ENCODE measurements at places on chromosomes 3 and 15.

- DNase-seq: no peak
Measured at GRCh38 chr3:130702985-130703384, 43.6 kb downstream of the PIK3R4 start.

- no peak for DNase-seq
Measured at GRCh38 chr15:66885281-66885915, 180.0 kb upstream of the SMAD3 start.

DNA sequence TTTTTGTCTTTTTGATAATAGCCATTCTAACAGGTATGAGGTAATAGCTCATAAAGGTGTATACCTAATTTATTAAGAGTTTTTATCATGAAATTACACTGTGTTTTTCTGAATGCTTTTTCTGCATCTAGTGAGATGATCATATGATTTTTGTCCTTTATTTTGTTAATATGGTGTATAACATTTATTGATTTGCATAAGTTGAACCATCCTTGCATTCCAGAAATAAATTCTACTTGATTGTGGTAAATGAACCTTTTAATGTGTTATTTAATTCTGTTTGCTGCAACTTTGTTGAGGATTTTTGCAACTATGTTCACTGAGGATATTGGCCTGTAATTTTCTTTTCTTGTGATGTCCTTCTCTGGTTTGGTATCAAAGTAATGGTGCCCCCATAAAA is 28.0 kb upstream of the PCSK6 start:
- no peak for DNase-seq

DNA sequence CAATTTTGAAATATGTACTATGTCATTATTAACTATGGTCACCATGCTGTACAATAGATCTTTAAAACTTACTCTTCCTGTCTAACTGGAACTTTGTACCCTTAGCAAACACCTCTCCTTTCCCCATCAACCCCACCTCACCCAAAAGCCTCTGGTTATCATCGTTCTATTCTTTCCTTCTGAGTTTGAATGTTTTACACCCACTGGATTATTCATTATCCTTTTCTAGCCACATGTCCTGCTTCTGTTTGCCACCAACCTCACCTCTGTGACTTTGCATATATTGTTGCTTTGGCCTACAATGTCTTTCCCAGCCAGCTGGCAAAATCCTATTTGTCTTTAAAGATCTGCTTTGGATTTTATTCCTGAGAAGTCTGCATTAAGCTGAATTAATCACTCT is 102.6 kb upstream of the TSPAN3 start:
- no peak for DNase-seq

DNA sequence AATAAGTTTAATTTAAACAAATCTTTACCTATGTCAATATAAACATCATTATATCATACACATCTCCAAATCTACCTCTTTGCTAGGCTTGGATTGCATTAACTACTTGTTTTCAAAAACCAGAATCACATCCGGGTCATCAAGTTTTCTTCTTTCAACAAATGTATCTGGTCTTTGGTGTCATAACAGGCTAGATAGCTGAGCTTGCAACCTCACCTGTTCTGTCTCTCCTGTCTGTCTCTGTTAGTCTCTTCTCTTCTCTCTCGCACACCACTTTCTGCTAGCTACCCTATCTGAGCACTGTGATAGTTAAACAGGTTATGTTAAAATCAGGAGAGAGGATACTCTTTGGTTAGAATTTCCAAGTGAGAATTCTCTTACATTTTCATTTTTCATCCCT is 6.7 kb downstream of the FOXB1 start:
- no peak for DNase-seq

- no peak for DNase-seq
Measured at GRCh38 chr3:16311960-16312451, 47.0 kb downstream of the OXNAD1 start.

- DNase-seq: no peak
Measured at GRCh38 chr3:67624078-67624477, 30.3 kb downstream of the SUCLG2 start.

- DNase-seq: no peak
Measured at GRCh38 chr3:63097396-63097795, 180.7 kb upstream of the SYNPR start.

GRCh38 chr3:17423786-17424536 is 318.5 kb downstream of the TBC1D5 start:
- no peak for DNase-seq

DNA sequence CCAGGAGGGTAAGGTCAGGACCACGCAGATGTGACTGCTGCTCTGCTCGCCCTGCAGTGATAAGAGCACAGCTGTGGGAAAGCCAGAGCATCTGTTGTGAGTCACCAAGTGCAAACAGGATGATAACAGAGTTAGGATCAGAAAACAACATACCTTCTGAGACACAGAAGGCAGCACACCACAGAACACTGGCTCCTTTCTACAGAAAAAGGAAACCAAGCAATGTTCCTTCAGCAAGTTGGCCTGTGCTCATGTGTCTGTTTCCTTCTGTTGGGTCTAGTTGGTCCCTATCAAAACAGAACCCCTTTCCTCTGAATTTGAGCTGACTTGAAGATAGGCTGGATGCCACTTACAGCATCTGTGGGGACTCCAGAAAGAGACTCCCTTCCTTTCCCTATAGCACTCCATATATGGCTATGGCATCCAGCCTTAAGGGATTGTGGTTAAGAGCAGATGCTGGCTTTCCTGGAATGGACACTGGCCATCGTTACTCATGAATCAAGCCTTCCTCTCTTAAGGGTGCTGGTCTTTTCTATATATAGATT is 440.7 kb upstream of the THBS1 start:
- DNase-seq: peak; percentile 76

- peak; percentile 56 for DNase-seq
Measured at GRCh38 chr3:122146466-122146865, 37.0 kb upstream of the CASR start.

DNA sequence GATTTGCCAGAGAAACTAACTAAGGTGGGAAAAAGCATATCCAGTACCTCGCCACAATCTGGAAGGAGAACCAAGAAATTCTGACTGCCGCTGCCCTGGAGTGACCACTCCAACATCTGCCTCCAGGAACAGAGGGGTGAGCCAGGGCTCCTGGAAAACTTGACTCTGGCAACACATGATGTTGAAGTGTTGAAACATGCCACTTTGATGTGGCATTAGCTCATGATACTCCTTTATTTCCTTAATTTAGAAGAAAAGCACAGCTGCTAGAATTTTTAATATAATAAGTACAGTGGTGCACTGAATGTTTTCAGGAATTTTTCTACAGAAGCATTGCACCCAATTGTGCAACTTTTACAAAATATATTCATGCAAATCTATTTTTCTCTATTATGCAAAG is 109.9 kb upstream of the BCL6 start:
- DNase-seq: no peak

- DNase-seq: peak; percentile 76
Measured at GRCh38 chr3:125519678-125520562, at the start of gene SNX4. SNX4 (minus strand) TSS chr3:125520202; CDS start chr3:125520172, 30 bp downstream.

DNA sequence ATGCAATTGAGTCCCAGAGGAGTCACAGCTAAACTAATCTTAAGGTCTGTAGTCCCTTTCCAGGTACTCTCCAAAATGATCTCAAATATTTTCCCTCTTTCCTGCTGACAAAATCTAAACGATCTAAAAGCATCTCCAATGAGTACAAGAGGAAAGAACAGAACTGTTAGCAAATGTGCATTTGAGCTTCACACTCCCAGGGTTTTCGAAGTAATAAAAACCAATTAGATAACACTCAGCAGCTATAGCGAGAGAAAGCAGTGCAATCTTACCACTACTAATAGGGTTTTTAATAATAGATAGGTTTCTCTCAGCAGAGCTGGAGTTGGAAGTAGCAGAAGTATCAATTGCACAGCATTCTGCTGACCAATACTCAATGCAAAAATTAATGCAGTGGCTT is 995.4 kb downstream of the TUSC7 start:
- DNase-seq: no peak

DNA sequence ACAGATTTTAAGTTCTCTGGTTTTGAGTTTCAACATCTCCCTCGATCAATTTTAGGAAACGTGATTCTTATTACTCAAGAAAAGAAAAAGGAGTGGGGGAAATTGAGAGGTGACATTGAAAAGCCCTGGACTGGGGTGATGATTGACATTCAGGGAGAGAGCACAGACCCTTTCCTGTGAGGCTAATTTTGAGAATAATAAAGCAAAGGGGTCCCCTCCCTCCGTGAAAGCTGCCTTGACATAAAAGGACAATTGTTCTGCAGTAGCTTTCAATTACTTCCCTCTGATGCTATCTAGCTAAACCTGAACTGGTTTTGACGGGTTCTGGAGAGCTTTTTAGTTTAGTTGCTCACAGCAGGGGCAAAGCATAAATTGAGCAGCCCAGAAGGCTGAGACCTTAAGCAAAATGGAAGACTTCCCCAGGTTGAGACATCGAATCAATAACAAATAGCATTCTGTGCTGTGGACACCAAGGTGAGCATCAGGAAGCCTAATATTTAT is 14.4 kb upstream of the CMTM8 start:
- DNase-seq: no peak

- DNase-seq: peak; percentile 54
Measured at GRCh38 chr15:79004336-79004735, 59.5 kb upstream of the CTSH start.

DNA sequence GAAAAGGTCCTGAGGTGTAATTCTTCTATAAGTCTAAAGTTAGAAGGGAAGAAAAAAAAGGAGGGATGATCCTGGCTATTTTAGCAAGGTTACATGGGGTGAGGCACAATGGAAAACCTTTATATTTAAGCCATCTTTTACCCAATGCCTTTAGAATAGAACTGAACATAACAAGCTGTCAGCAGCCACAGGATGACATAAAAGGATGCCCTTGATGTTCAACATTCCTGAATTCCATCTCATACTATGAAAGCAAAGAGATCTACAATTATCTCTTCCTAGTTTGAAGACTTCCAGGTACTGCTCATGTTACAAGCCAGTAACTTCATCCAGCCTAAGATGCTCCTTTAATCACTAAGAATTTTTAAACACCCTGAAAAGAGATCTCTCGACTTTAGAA is 26.9 kb downstream of the NEK10 start:
- no peak for DNase-seq

DNA sequence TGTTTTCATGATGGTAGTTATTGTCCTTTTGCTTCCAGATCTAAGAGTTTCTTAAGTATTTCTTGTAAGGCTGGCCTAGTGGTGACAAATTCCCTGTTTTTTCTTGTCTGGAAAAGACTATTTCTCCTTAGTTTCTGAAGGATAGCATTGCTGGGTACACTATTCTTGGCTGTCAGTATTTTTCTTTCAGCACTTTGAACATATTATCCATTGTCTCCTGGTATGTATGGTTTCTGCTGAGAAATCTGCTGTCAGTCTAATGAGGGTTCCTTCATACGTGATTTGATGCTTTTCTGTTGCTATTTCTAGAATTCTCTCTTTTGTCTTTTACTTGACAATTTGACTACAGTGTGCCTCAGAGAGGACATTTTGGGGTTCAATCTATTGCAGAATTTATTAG is 134.3 kb downstream of the CGGBP1 start:
- DNase-seq: no peak

DNA sequence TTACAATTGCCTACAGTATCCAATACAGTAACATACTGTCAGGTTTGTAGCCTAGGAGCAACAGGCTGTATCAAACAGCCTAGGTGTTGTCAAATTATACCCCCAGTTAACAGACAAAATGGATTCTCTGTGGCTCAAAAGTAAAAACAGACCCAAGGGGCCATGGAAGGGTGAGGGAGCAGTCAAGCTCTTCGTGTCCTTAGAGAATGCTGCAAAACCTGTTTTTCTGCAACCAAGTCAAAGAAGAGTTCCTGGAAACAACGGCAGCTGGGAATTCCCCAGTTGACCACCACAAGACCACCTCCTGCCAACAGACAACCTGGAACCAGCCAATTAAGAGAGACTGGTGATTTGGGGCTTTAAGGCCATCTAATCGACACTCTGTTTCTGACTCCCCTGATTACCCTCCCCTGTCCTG is 11.1 kb upstream of the THUMPD3 start:
- peak; percentile 36 for DNase-seq

GRCh38 chr3:194852345-194852744 is 166.7 kb downstream of the FAM43A start:
- no peak for DNase-seq

GRCh38 chr15:62756326-62756994 is 286.1 kb upstream of the TPM1 start:
- no peak for DNase-seq

DNA sequence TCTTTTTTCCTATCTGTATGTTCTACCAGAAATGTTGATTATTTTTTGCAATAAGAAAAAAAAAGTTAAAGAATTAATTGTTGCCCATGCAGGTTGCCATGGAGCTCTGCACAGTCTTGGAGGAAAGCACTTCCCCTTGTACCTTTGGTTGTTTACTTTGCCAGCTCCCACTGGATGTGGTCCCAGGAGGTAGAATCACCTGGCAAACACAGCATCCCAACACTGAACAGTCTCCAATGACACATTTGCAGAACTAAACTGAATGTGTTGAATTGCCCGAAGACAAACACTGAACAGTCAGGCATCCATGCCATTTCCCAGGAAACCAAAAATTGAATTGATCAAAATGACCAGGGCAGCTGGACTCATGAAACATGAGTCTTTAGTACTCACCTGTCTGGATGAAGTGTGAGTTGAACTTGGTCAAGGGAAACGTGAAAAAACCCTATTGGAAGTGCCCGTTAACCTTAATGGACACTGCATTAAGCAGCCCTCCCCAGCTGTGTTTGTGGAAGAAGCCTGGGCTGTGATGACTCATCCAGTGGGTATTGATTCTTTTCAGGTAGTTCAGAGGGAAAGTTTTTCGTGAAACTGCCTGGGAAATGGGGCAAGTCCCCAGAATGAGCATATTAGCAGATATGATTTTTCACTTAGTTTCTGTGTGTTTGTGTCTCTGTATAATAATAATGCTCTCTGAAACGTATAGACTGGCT is 284.7 kb upstream of the STT3B start:
- peak; percentile 61 for DNase-seq

DNA sequence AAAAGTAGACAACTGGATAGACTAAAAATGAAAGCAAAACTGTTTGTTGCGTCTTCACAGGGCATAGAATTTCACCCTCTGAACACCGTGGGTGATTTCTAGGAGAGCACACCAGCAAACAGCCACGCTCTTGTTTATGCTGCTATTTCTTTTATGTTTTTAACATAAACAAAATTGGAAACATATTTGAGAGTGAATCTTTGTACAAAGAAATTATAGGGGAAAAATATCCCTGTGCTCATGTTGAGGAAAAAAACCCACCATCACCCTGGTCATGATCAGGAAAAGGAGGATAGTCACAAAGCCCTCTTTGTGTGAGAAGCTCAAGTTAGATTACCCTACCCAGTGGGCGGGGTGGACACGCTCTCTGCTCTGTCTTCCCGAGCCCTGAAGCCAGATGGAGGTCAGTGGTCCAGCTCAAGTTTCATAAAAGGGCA is 313.3 kb downstream of the SATB1 start:
- no peak for DNase-seq

- peak; percentile 70 for DNase-seq
Measured at GRCh38 chr3:149382101-149382467, 4.6 kb upstream of the TM4SF1 start.

- DNase-seq: no peak
Measured at GRCh38 chr3:186118692-186119091, 9.8 kb upstream of the ETV5 start.

- no peak for DNase-seq
Measured at GRCh38 chr3:56291244-56291680, 177.0 kb downstream of the ERC2 start.

All from foreskin keratinocyte (primary cell).